ENCODE measurements at places on chromosomes 5 and 9.

- no peak for DNase-seq
These were observed 56.3 kb downstream of the SEMA4D start for GRCh38 chr9:89441655-89441970.

- no peak for DNase-seq
These were observed 321.9 kb upstream of the IRX4 start for GRCh38 chr5:2204366-2205184.

DNA sequence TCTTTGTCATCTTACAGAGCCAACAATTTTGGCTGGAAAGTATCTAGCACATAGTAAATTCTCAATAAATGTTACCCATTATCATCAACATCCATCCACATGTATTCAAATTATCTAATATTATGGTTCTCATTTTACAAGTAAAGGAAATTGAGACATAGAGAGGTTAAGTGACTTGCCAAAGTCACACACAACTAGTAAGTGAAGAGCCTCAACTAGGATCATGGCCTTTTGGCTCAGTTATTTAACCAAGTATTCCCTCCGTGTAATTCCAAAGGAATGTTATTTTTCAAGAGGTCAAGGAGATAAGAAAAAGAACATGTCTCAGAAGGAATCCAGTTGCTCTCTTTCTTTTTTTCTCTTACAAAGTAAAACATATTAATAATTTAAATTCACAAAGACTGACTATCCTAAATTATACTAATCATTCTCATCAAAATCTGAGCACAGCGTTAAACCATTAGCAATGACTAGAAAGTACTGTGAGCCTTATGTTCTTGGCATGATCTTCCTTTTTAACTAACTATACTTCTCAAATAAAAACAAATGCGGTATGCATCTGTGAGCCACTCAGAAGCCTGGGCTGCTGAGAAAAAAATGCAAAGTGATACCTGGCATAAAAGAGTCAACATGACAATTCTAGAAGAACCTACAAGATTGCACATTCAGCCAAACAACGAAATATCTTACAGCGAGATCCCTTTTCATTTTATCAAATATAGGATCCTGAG, 350.9 kb downstream of the GLIS3 start:
- DNase-seq = no peak

GRCh38 chr5:43315682-43316081, 2.5 kb upstream of the HMGCS1 start:
- no peak for DNase-seq

- no peak for DNase-seq
These were observed 25.9 kb downstream of the CPLX2 start for GRCh38 chr5:175897285-175897684.

DNA sequence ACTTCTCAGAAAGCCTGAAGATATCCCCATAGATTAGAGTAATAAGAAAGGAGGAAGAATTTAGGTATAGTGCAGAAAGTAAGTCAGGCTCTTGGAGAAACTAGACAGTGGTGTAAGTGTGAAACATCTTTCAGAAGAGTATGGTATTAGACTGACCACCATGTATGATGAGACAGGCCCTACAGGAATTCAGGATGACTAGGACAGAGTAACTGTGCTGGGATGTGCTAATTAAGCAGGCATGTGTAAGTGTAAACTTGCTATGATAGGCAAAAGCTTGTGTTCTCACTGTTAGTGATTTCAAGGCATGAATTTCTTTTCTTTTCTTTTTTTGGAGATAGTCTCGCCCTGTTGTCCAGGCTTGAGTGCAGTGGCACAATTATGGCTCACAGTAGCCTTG, 70.8 kb downstream of the RAB24 start:
- no peak for DNase-seq

DNA sequence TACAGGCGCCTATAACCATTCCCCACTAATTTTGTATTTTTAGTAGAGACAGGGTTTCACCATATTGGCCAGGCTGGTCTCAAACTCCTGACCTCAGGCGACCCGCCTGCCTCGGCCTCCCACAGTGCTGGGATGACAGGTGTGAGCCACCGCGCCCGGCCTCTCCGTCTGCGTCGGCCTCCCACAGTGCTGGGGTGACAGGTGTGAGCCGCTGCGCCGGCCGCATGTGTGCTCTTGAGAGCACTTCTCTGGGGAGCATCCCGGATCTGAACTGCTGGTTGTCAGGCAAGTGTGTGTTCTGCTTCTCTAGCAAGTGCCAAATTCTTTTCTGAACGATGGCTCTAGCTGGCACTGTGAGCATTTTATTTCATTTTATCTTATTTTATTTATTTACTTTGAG, 3.7 kb upstream of the ENTPD2 start:
- DNase-seq = no peak

GRCh38 chr5:126044111-126044668, 379.0 kb upstream of the GRAMD2B start:
- DNase-seq = no peak

- no peak for DNase-seq
These were observed 20.7 kb downstream of the UBAP2 start for GRCh38 chr9:34027845-34028574.

DNA sequence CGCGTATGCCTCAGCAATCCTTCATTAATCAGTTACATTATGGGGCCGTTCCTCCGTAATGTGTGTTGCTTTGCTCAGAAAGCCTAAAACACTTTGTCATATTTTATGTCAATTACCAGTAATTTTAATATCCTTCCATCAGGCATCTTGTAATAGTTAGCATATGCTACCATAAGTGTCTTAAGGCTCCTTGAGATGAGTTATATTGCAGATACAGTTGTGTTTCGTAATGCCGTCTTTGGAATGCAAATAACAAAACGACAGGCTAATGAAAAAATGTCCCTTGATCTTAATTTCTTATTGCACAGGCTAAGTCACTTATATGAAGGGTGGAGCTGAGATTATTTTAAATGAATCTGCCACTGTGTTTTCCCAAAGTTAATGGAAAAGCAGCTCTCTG, 50.5 kb downstream of the TBCA start:
- no peak for DNase-seq

DNA sequence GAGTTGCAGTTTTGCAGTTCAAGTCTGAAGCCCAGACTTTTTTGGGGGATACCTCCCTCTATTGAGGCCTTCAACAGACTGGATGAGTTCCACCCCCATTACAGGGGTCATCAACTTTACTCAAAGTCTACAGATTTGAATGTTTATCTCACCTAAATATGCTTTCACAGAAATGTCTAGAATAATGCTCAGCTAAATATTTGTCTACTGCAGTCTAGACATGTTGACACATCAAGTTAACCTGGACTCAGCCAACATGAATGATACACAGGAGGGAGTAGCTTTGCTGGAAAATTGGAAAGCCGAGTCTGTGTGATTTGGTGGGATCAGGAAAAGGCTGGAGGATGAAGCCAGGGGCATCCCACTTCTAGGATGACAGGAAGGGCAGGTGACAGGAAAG, 128.0 kb upstream of the ICE1 start:
- no peak for DNase-seq

GRCh38 chr9:4491626-4491975, 1.3 kb downstream of the SLC1A1 start:
- DNase-seq = no peak

- DNase-seq = no peak
These were observed 217.0 kb downstream of the FBXL7 start for GRCh38 chr5:15717001-15717400.

GRCh38 chr5:168847511-168848073, 268.4 kb upstream of the PANK3 start:
- DNase-seq = no peak

- no peak for DNase-seq
These were observed 60.7 kb upstream of the SYNPO start for GRCh38 chr5:150579462-150580400.

- no peak for DNase-seq
These were observed 112.5 kb downstream of the CTNND2 start for GRCh38 chr5:11791792-11792191.

DNA sequence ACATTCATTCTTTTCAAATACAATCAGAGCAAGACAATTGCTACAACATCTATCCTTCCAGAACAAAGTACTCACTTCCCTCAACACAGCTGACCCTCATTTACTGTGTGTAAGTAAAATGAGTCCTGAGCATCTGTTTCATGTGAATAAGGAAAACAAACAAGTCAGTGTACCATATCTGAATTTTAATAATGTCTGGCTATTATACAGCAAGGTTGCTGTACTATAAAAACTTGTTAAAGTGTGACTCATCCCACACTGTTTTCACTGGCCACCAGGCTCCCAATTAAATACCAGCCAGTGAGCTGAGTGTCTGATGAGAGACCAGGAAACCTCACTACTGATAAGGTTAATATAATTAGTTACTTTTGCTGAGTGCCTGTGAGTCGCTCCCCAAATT, 339.8 kb downstream of the AGTPBP1 start:
- DNase-seq = no peak

- DNase-seq = no peak
These were observed 67.5 kb upstream of the RAPGEF1 start for GRCh38 chr9:131807144-131807983.

- no peak for DNase-seq
These were observed 123.3 kb upstream of the DPYSL3 start for GRCh38 chr5:147633173-147633572.

- peak; percentile 27 for DNase-seq
These were observed 492 bp downstream of the ATG12 start for GRCh38 chr5:115840873-115841272.

DNA sequence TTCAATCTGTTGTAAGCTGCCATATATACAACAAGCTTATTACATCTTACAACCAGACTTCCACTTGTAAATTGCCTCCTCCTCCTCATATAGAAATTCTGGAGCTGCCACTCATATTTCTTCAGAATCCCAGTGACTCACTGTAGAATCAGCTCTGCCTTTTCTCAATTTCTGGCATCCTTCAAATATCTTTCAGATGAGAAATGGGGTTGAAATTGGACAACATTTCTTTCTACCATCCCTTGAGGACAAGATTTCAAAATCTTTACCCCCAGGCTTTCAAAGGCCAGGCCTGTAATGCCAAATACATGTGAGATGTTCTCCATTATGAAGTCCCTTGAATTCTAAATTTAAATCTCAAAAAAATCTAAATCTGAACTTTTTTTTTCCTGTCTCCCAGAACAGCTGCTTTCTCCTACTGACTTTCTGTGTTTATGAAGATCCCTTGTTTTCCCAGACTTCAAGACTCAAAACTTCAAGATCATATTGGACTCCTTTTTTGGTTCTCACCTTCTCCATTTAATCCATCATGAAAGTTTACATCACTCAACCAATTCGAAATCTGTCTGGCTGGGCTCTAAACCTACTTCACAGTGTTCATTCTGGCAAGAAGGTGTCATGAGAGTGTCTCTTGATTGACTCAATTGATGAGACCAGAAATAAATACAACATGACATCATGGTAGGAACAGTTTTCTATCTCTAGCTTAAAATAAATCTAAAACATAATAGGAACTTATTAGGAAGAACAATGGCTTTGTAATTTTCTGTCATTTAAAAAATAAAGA, 109.8 kb downstream of the HMHB1 start:
- no peak for DNase-seq

DNA sequence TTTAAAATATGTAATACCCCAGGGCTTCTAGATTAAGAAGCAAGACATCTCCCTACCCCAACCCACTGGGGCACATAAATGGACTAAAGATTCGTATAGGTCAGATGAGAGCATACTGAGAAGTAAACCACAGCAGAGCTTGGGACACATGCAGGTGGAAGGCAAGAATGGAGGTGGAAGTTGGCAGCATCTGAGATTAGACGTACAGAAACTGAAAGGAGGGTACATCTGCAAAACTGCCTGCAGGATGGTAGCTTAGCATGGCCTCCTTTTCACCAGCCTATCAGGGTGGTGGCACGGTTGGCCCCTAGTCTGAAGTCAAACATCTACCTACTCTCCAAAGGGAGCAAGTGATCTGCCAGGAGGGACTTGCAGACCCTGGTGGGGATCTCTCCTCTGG, 181.8 kb downstream of the TSSK1B start:
- no peak for DNase-seq

DNA sequence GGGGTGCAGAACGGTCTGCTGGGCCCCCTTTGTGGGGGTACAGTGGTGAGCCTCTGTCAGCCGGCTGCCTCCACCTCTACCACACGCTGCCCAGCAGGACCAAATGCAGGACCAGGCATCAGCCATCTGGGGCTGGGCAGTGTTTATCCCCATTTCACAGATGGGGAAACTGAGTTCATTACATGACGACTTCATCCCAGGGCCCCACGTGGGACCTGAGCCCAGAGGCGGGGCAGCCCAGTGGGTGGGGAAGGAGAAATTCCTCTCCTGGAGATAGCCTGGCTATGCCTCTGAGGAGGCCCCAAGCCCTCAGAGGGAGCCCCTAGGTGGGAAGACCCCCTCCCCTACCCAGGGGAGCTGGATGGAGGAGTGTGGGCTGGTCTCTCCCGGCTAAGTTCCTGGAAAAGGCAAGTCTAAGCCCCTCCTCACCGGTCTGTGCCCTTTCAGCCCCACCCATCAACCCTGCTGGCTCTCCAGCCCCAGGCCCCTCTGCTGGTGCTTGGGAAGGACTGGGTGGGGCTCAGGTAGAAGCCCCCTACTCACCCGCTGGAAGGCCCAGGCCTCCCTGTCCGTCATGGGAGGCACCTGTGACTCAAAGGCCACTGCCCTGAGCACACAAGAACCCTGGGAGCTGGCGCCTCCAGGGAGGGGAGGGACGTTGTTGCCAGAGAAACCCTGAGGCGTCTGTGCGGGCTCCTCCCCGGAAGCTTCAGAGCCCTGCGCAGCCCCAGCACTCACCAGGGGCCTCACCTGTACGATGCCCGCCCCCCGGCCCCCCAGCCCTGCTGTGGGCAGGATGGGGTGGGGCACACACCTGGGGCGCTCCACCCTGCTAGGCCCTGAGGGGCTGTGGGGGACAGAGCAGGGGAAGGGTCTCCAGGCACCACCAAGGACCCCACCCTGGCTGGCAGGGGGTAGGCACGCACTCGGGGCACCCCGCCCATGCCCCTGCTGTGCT, 7.4 kb upstream of the CCDC187 start:
- DNase-seq = no peak

GRCh38 chr9:35903049-35903448, 3.0 kb upstream of the HRCT1 start:
- DNase-seq = peak; percentile 53

DNA sequence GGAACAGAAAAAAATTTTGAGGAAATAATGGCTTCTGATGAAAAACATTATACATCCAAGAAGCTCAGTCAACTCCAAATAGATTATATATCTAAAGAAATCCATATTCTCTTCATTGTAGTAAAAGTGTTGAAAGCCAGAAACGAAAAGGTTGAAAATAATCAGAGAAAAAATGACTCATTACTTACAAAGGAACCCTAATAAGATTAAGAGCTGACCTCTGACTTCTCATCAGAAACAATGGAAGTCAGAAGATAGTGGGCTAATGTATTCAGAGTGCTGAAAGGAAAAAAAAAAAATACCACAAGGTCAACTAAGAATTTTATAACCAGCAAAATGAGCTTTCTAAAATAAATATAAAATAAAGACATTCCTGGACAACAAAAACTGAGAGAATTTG, 60.0 kb downstream of the HSD17B4 start:
- no peak for DNase-seq

DNA sequence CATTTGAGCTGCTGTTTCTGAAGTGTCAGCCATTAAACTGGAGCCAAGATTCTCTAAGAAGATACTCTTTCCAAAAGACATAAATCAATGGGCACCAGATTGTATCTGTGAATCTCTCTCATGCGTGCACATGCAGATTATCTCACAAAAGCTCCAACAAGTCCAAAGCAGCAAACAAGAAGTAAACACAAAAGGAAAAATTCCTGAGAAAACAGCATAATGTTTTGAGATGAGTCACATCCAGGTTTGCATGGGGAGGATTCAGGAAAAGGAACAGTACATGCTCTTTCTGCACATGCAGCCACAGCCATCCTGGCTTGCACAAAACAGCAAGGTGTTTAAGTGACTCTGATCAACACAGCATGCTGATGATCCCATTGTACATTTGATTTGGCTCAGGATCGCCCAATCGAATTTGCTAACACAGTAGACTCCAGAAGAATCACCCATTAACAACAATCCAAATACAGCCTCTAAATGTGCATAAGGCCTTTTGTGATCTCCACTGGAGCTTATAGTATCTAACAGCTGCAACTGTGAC, 143.1 kb downstream of the ELAVL2 start:
- no peak for DNase-seq

All from hematopoietic multipotent progenitor cell treated with erythropoietin and hydrocortisone succinate and interleukin-3 and kit ligand, for 17 days (in vitro differentiated cells).